ENCODE measurements at places on chromosomes 16 and 17. TPM values are rescaled to one million over a fixed set of nuclear protein-coding genes. Genes with fewer than 3 reads are reported as not detected.

MEOX1 gene
- not detected for total RNA-seq

TEKT1 gene
- not detected for total RNA-seq

NECAB2 gene
- not detected for total RNA-seq

TBC1D26 gene
- total RNA-seq: not detected

KRTAP17-1 gene
- not detected for total RNA-seq

LPCAT2 gene
- total RNA-seq: 6.6 TPM

TEX14 gene
- total RNA-seq: 0.73 TPM

NPW gene
- total RNA-seq: 1.5 TPM

GSDMA gene
- total RNA-seq: not detected

MYH1 gene
- not detected for total RNA-seq

ALOX12 gene
- total RNA-seq: not detected

SLC47A1 gene
- 5.1 TPM for total RNA-seq

WDR59 gene
- 19.0 TPM for total RNA-seq

SLC5A11 gene
- total RNA-seq: not detected

TP53TG3 gene
- total RNA-seq: not detected

MYH2 gene
- total RNA-seq: not detected

CEP295NL gene
- total RNA-seq: 2.9 TPM

RPS6KB1 gene
- 15.8 TPM for total RNA-seq

PPL gene
- 90.0 TPM for total RNA-seq

RAMP2 gene
- 0.73 TPM for total RNA-seq

AATF gene
- 29.8 TPM for total RNA-seq

CDH1 gene
- total RNA-seq: not detected

Data from subcutaneous preadipocyte (primary cell).